CD4-positive, alpha-beta T cell treated with Interleukin-4 for 1 hour (primary cell): ENCODE measurements at places on chromosomes 4 and X.

- DNase-seq, result no peak
Observed at GRCh38 chr4:113070755-113071154, 21.3 kb downstream of the ANK2 start.

GRCh38 chr4:1711571-1712215, 426 bp downstream of the SLBP start:
- DNase-seq, result peak; percentile 29

DNA sequence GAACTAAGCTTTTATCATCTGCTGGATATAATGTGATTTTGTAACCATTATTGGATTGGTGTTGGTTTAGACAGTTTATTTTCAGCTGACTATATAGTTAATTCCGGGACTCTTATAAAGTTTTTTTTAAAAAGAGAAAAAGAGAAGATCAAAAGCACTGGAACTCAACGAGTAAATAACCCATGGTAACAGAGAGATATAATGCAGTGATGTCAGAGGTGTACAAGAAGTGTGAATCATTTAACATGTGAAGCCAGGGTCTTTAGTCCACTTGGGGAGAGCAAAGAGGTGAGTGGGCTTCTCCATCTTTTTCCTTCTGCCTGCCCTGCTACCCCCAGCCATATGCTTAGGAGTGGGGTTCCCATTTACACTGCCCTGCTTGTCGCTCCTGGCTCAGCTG, 3.2 kb downstream of the TMEM165 start:
- no peak for DNase-seq

DNA sequence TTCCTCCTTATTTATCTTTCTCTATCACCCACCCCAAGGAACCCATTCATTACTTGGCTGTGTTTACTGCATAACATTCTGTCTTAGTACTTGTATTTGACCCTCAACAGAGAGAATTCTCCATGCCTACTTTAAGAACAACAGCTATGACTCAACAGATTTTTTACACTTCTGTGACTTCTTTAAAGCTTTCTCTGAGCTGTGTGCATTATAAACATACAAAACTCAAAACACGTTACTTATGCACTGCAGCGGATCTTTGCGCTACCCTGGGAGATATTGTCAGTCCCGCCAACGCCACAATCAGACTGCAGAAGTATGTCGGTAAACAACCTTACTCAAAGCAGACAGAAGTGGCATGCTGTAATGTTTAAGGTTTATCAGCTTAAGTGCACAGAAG, 35.1 kb downstream of the PRKX start:
- no peak for DNase-seq

- DNase-seq, result no peak
Observed at GRCh38 chrX:143633461-143634308, 2.2 kb downstream of the SLITRK4 start.

- DNase-seq, result no peak
Observed at GRCh38 chr4:5789141-5789540, 78.1 kb downstream of the EVC start.

DNA sequence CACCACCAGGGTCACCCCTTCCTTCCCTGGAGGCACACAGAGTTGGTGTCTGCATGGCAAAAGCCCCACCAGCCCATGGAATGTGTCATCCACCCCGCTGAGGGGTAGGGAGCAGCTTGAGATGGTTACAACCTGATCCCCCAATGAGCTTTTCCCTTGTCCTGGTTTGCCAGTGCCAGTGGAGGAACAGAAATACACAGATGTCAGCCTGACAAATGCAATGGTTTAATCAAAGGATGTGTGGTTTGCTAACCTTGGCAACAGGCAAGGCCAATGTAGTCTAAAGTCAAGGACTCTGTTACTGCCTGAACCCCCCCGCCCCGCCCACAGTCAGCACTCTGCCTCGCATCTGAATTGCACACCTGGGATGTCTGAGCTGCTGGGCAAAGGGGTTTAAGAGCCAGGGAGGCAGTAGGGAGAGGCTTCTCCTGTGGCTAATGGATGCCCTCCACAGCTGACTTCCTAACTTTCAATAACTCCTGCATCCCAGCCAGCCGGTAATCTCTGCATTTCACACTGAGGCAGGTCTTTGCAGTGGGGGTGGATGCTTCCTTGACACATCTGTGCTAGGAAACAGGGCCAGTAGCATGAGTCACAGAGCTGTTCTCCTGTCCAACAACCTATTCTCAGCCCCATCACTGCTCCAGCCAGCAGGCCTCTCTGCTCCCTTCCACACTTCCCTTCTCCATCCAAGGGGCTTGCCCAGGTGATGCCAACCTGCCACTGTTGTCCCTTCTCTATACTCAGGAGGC, 137.5 kb downstream of the AMMECR1 start:
- DNase-seq, result no peak
